ENCODE measurements at places on chromosomes 7 and 10.
A peak's percentile ranks its signal among the peaks of the same experiment; 100 is the strongest.

GRCh38 chr7:157228864-157229422, 90.2 kb downstream of the UBE3C start:
- no peak for DNase-seq

DNA sequence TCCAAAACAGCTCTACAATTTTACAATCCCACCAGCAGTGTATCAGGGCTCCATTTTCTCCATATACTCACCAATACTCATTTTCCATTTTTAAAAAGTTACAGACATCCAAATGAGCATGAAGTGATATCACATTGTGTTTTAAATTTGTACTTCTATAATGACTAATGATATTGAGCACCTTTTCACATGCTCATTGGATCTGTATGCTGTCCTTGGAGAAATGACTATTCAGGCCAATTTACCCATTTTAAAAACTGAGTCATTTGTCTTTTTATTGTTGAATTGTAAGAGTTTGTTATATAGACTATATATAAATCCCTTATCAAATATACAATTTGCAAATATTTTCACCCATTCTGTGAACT, 162.0 kb downstream of the MAGI2 start:
- no peak for DNase-seq

DNA sequence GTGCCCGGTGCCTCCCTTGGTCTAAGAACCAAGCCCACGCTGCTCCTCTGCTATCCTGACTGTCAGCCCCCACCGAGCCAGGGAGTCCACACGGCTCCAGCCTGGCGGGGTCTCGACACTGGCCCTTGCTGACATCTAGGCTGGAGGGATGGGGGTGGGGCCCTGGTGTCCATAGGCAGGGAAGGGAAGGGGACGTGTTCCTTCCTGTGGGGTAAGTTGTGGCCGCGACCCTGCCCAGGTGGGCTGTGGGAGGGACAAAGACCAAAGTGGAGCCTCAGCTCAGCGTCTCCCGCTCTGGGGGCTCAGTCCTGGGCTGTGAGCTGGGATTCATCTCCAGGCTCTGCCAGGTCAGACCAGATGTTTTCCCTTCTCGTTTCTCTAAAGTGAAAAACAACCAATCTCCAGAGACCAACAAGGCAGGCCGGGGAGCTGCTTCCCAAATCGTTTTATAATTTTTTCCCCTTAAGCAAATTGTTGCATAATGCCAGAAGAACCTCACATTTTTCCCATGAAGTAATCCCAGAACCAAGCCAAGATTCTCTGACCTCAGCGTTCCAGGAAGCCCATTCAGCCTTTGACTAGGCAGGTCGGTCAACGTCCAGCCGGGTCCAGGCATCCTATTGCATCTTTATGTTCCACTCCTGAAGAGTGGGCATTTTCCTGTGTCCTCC, 101.2 kb downstream of the RGS10 start:
- DNase-seq: no peak

GRCh38 chr10:43890124-43890523, 241.4 kb upstream of the ZNF32 start:
- no peak for DNase-seq

- no peak for DNase-seq
Observed at GRCh38 chr7:41107938-41108448, 594.9 kb downstream of the INHBA start.

GRCh38 chr7:18283045-18283444, 212.5 kb upstream of the HDAC9 start:
- DNase-seq: no peak

DNA sequence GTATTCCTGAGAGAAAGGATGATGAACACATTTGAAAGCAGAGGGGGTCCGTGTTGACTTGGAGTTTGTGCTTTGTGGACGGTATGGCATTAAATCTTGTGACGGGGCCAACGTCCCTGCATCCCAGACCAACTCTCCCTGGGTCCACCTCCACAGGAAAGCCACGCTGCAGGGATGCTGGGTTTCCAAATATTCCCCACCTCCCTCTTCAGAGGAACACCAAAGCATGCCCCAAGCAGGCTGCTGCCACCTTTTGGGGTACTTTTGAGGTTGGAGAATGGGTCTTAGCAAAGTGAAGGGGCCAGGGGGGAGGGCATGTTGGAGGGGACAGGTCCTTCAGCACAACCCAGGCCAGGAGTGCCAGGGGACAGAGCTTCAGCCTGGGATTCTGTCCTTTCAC, 504.4 kb downstream of the TCERG1L start:
- DNase-seq: no peak

- DNase-seq: no peak
Observed at GRCh38 chr7:93715234-93715633, 140.7 kb upstream of the CALCR start.

- no peak for DNase-seq
Observed at GRCh38 chr10:21649454-21649872, 115.4 kb downstream of the MLLT10 start.

- no peak for DNase-seq
Observed at GRCh38 chr7:98826811-98827231, 43.0 kb downstream of the TMEM130 start.

DNA sequence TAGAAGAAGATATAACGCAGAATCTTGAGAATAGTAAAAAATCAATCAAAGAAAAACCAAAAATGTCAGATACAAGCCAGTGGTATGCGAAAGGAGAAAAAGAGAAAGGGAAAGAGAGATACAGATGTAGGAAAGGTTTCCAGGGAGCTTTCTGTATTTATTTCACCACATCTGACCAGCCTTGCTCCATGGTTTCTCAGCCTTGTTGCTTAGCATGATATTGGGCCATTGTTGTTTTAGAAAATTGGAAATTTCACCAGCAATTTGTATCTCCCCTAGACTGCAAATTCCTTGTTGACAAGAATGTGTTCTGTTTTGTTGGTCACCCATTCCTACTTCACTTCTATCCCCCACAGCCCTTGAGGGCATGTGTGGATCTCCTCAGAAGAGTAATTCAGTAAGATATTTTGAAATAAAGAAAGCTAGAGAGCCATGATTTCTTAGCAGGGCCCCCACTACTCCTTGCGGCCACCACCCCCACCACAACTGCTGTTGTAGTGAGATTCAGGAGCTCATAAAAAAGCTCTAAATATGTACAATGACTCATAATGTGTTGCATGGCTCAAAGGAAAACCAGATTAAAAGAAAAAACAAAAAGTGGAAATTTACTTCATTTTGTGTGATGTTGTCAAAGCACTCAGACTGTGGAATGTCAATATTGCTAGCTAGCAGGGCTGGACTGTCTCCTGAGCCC, 138.7 kb downstream of the CHRM2 start:
- no peak for DNase-seq

GRCh38 chr7:5596046-5596895, 172.6 kb upstream of the TNRC18 start:
- DNase-seq: peak; percentile 48

DNA sequence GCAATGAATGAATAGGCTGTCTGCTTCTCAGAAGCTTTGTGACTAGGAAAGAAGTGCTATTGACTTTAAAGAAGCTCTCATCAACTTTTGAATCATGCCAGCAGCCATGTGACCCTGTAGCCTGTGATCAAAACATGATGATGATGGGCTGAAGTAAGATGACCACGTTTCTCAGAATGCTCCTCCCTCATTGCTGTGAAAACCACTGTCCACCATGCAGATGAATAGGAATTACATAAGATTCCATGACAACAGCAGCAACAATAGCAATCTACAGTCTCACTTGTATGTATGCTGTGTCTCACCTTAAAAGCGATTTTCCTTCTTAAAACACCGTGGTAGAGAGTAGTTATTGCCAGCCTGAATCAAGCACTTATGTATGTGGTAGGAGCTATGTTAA, 228.4 kb downstream of the TRIL start:
- DNase-seq: no peak

- DNase-seq: peak; percentile 7
Observed at GRCh38 chr7:138753610-138754009, 44.2 kb upstream of the TMEM213 start.

GRCh38 chr10:23442936-23443335, 4.1 kb downstream of the OTUD1 start:
- DNase-seq: no peak
